Fibroblast of skin of back (primary cell): ENCODE measurements at places on chromosomes 12 and 14.

DNA sequence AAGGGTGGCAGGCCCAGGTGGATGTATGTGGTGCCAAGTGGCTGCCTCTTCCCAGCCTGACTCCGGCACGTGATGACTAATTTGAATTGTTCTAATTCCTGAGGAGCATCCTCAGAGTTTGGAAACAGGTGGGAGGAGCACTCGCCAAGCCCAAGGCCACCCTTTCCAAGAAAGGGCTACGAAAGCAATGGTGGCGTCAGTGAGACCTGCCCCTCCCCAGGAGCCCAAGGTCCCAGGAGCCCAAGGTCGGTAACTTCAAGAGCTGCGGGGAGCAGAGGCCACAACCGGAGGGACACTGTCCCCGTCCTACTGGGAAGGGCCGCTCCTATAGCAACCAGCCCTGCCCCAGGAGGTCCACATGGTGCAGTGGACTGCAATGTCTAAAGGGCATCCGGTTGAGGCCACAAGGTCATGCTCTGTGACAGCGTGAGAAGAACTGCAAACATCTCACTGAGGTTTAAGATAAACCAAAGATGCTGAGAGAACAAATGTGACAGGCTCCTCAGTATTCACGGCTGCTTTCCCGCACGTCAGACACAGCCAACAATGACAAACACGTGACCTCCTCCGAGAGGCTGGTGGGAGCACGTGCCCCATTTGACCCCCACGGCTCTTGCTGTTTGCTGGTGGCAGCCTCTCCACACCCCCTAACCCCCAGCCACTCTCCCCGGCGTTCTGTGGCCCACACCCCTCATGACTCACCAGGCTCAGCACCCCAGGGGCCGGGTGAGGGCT is 79.6 kb downstream of the ITPK1 start:
- DNase-seq: peak; percentile 59

- DNase-seq: no peak
Measured at GRCh38 chr12:52320784-52321400, at the start of gene KRT83. TSS of gene KRT83 (minus strand) at chr12:52321398. CDS start at chr12:52321335, 63 bp downstream.

DNA sequence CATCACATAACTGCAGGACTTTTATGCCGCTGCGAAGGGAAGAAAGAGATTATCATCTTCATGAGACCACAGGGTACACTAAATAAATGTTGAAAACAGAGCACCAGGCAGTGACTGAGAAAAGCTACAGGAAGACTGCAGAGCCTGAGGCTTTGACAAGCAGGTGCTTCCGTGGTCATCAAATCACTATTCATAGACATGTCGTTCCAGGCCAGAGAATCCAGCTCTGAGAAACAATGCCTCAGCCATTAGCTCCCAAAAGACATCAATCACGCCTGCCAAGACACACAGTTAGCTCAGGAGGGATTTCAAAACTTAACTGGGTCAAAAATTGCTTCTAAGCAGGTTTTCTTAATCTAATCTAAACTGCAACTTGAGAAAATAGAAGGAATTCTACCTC is 47.2 kb upstream of the GARIN6 start:
- no peak for DNase-seq

DNA sequence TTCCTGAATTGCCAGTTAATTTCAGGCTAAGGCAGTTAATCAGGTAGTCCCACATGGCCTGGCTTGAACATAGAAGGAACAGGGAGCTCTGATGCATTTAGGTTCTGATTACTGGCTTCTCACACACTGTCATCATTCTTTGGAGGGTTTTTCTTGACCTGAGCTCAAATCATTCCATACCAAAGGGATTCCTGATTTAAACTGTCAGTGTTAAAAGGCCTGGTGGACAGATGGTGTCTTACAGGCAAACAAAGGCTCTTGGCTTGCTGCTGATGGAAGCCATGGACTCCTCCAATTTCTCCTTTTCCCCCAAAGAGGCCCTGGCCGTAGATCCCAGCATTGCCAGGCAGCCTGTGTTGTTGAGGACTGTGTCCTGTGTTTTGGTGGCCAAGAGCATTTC is 30.2 kb downstream of the CACNA1C start:
- peak; percentile 31 for DNase-seq

- peak; percentile 41 for DNase-seq
Measured at GRCh38 chr14:59507063-59507751, 22.9 kb downstream of the JKAMP start.

DNA sequence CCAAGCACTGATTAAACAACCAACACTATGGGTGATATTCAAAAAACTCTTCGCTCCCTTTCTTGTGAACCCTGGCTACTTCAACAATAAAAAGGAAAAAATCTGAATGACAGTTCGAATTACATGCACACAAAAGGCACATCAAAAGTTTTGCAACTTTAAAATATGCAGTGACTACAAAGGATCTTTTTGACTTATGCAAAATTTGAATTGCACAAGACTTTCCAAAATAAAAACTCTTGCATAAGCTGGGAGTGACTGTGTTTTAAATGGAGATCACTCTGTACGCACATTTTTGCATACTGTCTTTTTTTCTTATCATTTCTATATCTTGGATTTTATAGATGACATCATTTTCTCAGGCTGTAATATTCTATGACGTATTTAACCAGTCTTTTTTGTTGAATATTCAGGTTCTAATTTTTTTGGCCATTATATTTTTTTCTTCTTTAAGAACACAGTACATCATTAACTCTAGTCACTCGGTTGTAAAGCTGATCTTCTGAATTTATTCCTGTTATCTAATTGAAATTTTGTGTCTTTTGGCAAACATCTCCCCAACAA is 667.6 kb upstream of the TBX3 start:
- no peak for DNase-seq

GRCh38 chr12:91572869-91573268 is 390.3 kb upstream of the DCN start:
- DNase-seq: no peak

- no peak for DNase-seq
Measured at GRCh38 chr12:125079648-125080645, 14.7 kb downstream of the AACS start.

DNA sequence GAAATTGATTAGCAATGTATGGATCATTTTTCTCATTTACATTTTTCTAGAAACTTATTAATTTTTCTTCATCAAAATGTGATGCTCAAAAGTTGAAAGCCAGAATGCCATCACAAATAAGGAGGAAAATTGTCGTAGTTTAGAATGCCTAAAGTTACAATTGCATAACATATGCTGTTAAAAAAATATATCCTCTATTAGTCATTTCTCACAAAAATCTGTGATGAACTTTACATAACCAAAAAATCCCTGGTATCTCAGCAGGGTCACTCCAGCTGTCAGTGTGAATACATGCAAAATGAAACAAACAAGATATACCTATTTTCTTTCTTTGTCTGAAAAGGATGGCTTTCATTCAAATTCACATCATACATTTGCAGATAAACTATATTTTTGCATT is 358.9 kb downstream of the PAWR start:
- peak; percentile 18 for DNase-seq

DNA sequence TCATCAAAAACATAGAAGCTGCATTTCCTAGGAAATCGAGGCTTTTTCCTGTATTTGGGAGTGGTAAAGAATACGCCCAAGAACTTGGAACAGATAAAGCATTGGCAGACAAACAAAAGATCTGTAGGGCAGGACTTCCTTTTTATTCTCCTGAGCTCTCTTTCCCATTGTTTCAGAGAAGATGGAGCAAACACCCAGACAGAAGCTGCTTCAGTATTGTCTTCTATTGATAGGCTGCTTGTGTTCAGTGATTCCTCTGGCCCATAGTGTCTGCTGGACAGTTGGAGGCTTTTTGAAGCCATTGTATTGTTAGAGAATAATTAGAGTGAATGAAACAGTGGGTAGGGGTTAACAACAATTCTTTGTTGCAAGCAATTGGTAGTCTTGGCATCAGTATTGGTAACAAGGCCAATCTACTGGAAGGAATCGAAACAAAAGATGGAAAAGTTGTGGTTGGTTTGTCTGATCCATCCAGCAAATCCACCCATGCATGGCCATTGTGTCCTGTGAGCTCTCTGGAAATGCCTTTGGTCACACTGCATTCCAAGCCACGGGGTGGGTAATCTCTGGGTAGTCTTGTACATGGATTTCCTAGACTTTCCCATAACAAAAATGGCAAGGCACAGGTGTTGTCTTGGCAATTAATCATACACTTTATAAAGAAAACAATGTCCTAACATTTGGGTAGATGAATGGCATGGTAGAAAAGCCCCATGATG is 424.8 kb downstream of the RAD51B start:
- no peak for DNase-seq

DNA sequence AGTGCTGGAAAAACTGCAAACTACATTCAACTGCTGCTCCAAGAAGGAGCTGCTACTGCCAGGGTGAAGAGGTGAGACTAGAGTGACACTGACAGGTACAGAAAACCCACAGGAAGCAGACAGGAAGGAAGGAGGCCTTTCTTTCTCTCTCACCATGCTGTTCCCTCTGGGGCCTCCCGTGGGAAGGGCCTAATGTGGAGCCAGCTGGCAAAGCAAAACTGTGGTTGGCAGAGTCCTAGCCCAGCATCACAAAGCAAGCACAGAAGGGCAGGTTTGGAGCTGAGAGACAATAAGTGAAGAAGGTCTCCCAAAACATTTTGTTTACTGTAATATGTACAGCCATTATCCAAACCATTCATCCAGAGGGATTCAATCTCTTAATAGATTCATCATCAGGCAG is 122.5 kb upstream of the MAX start:
- no peak for DNase-seq

GRCh38 chr12:131830335-131830913 is 2.2 kb downstream of the MMP17 start:
- peak; percentile 88 for DNase-seq

GRCh38 chr14:53924753-53925152 is 31.9 kb downstream of the BMP4 start:
- peak; percentile 95 for DNase-seq

DNA sequence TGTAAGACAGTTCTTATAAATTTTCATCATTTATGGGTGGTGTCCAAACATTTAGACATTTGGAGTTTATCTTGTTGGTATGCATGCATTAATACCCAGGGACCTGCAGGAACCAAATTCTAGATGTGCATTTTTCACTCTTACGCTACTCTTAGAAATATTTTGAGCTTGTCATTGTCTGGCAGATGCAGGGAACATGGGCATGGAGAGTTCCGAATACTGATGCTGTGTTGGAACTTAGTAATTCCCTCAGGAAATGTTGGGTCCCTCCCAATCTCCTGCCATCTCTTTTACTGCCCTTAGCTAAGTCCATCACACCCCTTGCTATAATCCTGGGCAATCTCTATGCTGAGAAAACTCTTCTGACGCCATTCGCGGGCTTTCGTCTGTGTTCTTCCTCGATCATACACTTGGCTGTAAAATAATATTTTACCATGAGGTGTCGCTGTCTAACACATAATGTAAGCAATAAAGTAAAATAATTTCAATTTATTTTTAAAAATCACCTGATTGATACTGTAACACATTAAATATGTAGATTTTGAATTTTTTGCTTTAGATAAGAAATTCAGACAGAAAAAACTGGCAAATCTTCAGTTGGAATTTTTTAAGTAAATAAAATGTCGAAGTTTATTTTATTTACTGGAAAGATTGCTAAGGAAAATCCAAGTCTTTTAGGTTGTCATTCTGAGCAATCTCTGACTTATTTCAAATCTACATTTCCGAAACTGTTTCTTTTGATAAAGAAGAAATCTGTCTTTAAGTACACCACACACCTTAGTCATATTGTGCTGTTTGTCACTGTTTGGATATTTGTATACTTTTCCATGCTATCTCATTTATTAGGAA is 304.1 kb upstream of the SSTR1 start:
- DNase-seq: peak; percentile 54

DNA sequence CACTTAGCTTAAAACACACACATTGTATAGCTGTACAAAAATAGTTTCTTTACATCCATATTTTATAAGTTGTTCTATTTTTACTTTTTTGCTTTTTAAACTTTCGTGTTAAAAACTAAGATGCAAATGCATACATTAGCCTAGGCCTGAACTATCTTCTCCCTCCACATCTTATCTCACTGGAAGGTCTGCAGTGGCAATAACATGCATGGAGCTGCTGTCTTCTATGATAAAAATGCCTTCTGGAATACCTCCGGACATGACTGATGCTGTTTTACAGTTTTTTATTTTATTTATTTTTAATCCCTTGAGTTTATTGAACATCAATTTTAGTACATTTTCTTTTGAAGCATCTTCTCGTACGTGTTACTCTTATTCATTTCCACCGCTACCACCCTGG is 112.3 kb upstream of the TSPAN8 start:
- no peak for DNase-seq

DNA sequence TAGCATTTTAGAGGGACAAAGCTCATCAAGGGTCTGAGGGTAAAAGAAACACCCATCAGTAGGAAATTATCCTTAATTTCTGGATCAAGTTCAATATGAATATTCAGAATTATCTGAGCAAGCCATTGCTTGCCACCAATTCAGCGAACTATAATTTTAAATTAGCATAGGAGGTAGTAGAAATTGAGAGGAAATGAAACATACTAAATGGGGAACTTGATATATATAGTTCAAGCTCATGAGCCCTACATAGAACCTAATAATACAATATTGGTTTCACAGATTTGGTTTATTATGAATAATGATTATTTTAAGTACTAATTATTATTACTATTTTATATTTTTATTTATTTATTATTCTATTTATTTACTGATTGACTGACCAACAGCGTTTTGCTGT is 42.1 kb upstream of the GXYLT1 start:
- DNase-seq: no peak

- DNase-seq: no peak
Measured at GRCh38 chr12:121580959-121581685, at the start of gene KDM2B. TSS of gene KDM2B (minus strand) at chr12:121581023. CDS start at chr12:121580911, 112 bp downstream.

DNA sequence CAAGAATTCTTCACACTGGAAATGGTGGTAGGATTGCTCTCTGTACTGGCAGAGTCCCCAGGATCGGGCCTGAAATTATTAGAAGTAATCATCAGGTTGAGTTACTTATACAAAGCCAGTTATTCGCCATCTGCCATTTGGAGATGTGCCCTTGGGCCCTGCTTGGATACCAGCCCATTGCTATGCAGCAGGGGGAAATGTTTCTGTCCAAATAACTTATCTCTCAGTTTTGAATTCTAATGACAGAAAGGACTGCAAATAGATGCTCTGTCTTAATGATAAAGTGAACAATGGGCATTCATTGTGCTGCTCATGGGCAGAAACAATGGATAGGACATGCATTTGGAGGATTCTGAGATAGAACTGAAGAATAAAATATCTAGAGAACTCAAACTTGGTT is 139.1 kb upstream of the PELI2 start:
- DNase-seq: no peak
